Stimulated activated CD4-positive, alpha-beta T cell treated with anti-CD3 and anti-CD28 coated beads, Interleukin-12 subunit alpha, Interleukin-12 subunit beta, amount 100 ng/mL, for 4 hours (primary cell): ENCODE measurements at places on chromosomes 1 and 21.
A peak's percentile ranks its signal among the peaks of the same experiment; 100 is the strongest.

DNA sequence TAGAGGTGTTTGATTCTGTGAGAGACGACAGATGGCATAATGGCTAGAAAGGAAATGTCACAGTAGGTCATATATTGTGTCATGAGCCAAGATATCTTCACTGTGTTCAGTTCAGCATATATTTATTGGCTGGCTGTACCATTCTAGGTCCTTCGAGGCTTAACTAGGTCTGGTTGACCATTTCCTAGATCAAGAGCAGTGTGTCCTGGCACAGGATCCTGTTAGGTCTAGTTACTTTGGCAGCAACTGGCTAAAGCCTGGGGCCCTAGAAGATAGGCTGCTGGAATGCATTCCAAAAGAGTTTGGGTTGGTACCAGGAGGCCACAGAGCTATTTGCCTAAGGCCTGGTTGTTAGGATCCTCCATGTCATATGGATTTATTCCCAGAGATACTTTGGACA is 20.9 kb downstream of the ZBTB40 start:
- no peak for DNase-seq

DNA sequence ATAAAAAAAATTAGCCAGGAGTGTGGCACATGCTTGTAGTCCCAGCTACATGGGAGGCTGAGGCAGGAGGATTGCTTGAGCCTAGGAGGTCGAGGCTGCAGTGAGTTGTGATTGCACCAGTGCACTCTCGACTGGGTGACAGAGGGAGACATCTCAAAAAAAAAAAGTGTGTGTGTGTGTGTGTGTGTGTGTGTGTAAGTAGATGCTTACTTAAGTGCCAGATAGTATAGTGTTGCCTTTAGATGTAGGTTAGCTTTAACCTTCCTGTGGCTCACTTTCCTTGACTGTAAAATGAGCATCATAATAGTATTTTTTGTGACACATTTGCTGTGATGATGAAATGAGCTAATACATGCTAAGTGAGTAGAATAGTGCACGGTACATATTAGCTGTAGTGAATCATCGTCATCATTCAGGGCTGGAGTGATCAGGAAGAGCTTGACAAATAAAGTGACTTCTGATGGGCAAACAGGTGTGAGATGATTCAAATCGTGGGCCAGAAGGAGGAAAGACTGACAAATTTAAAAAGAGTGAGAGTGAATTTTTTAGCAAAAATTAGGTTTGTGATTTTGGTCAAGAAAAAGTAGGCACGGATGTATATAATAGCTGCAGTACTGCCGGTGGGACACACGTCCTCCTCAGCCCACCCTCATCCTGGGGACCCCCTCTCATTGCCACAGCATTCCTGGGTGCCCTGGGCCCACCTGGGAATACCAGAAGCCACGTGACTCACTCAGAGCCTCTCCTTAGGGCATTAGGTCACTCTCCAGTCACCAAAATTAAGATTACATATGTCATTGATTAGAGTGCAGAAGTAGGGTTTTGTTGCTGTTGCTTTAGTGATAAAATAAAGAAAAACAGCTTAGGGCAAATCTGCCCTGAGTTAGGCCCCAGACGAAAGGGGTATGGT is 33.9 kb downstream of the EIF2D start:
- no peak for DNase-seq

DNA sequence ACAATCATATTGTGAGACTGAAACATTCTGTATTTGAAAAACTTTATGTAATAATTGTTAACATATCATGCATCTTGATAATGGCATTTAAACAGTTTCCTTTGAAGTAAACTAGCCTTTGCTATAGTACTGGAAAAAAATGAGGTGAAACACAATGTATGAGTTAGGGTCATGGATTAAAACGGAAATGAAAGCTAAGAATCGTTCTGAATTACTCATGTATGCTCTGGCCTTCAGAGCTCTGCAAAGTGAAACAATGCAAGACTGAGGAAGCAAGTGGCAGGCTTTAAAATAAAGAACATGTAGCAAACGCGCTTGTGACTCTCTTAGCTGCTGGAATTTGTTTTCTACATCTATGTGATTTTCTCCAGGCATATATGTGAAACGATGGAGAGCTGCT is 317.1 kb downstream of the DPYD start:
- no peak for DNase-seq

GRCh38 chr1:4745560-4745959 is 91.2 kb downstream of the AJAP1 start:
- no peak for DNase-seq

GRCh38 chr1:154490317-154490716 is 11.7 kb upstream of the TDRD10 start:
- no peak for DNase-seq

DNA sequence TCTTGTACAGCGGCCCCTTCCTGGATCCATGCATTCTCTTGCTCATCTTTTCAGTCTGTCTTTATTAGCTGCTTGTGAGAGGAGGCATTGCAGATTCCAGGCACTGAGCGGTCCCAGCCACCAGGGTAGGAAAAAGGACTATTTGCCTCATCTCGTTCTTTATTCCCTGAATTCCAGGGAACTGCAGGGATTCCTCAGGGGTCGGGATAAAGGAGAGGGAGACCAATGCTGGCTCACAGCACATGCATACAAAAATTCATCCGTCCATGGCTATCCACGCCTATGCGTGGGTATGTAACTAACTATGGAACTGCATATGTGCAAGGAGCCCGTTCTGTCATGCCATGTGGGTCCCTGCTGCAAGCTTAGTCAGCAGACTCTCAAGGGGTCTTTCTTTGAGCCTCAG is 879 bp upstream of the PLPPR5 start:
- DNase-seq = no peak

GRCh38 chr1:46517010-46517600 is 27.5 kb downstream of the DMBX1 start:
- no peak for DNase-seq

GRCh38 chr1:102837551-102837950 is 270.8 kb downstream of the COL11A1 start:
- no peak for DNase-seq

DNA sequence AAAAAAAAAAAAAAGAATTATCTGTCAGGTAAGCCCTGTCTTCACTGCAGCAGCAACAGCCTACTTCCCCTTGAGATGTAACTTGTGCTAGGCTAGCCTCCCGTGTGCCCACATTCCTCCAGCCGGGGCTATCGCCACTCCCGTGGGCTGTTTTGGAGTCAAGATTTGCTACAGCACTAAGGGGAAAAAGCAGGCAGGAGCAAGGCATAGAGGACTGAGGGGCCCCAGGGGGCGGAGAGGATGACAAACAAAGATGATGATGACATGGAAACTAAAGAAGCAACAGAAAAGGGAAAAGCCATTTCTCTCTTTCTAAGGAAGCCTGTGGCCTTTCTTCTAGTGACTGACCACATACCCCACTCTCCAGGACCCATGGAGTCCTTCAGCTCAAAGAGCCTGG is 1.9 kb downstream of the TNFAIP8L2 start:
- peak; percentile 50 for DNase-seq

DNA sequence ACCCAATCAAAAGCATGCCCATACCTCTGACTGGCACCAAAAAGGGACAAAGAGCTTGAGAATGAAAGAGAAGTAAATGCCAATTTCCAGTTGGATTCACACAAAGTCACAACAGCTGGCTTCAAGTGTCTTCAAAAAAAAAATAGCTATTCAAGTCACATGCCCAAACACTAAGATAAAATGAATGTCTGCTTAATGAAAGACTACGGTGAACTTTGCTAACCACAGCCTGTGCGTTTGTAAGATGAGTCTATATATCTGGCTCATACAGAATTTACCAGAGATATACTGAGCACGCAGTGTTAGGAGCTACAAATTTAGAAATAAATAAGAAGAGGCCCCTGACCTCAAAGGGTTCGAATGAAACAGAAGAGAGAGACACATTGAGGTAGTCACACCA is 73.2 kb downstream of the DAB1 start:
- no peak for DNase-seq

- no peak for DNase-seq
Observed at GRCh38 chr1:159882527-159882862, 17.5 kb downstream of the CFAP45 start.

DNA sequence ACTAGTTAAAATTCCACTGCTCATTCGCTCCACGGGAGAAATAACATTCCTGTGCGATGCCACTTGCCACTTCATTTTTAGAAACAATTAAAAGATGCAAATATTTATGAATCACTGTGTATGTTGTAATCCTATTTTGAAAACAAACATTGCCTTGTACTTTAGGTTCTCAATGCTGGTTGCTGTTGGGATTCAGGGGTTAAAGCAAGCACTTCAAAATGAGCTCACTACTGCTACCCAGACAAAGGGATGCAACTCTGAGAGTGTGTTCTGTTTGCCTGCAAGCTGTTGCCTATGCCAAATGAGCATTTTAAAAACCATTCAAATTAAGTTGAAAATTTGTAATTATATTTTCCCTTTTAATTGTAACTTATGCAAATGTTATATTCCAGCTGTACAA is 87.5 kb downstream of the RWDD3 start:
- DNase-seq = no peak

- DNase-seq = no peak
Observed at GRCh38 chr1:8831340-8831739, 13.9 kb upstream of the RERE start.

- DNase-seq = no peak
Observed at GRCh38 chr1:4741876-4742423, 87.5 kb downstream of the AJAP1 start.

GRCh38 chr1:159647616-159648015 is 60.0 kb downstream of the APCS start:
- DNase-seq = no peak

DNA sequence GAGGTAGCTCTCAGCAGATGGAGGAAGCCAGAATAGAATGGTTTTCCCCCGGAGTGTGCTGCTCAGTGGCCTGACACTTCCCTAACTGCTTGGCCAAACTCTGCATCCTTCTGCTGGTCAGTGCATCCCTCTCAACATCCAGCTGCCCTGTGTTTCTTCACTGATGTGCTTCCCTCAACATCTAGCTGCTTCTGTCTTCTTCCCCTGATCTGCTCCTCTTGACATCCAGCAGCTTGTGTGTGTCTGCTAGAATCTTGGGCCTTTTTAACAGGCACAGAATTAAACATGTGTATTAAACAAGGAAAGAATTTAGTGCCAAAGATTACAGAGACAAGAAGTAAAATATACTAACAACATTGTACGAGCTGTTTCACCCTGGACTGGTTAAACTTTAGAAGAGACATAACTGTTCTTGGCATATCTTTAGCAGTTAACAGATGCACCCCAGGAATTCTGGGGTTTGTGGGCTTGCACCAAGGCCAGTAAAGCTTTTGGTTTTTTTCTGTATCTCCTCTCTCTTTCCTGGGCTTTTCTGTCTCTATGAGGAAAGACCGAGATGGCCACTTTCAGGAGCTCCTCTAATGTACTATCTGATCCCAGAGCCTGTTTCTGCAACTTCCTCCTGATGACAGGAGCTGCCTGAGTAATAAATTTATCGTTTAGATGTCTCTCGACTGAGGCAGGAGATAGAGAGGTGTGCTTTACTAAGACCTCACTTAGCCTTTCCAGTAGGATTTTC is 34.8 kb upstream of the HSD3B1 start:
- DNase-seq = no peak

DNA sequence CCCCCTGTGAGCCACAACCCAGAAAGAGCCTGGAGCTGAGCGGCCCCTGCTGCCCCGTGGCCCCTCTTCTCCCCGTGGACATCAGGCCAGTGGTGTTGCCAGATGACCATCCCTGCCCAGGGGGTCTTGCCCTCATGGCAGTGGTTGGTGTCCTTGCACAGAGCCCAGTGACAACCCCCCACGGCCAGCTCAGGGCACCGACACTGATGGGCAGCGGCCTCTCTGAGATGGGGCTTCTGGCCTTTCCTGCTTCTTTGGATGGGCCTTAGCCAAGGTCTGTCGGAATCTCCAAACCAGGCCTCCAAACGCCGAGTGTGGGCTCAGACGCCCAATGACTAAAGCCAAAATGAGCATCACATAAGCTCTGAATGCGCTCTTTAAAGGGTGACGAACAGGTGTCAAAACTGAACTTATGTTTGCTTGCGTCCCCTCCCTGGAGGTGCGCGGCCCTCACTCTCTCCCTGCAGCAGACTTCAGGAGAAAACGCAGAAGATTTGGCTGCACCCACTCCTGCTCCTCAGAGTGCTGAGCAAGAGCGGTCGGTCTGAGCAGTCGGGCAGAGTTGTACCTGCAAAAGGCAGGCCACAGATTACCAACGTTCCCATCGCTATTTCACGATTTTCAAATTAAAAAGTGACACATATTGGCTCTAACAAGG is 41.9 kb downstream of the UBE2G2 start:
- DNase-seq = no peak

DNA sequence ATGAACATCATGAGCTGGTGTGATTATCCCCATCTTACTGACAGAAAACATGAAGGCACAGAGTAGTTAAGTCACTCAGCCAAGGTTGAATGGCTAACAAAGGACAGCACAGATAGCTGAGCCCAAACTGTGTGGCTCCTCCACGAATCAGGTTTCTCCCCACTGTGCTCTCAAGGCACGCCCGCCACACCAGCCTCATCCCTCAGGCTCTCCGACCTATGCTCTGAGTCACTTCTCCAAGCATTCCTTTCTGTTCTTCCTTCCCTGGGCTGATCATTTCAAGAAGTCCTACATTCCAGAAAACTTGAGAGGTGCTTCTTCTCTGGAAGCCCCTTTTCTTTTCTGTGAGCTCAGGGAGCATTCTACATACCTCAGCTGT is 25.3 kb upstream of the SDC3 start:
- no peak for DNase-seq
